Osteoblast (primary cell): ENCODE measurements at places on chromosomes 12 and 14. TPM values are rescaled to one million over a fixed set of nuclear protein-coding genes. Genes with fewer than 3 reads are reported as not detected.

OTOGL gene
- total RNA-seq, result 0.36 and 0.59 TPM in 2 replicates

HNF1A gene
- total RNA-seq, result not detected in 2 replicates

PIP4K2C gene
- total RNA-seq, result 32.4 and 36.6 TPM in 2 replicates

COCH gene
- total RNA-seq, result 0.29 and 1.1 TPM in 2 replicates

AMN gene
- under 0.01 and 0.29 TPM in 2 replicates for total RNA-seq

CD163L1 gene
- total RNA-seq, result under 0.01 and 0.88 TPM in 2 replicates

NEUROD4 gene
- not detected in 2 replicates for total RNA-seq

CELA1 gene
- total RNA-seq, result not detected in 2 replicates

GRCh38 chr12:91333966-91334365, 151.3 kb upstream of the DCN start:
- no peak overlapping the region for H3K27ac ChIP-seq
- H3K4me3 ChIP-seq, result no peak overlapping the region
- peaks cover 7% of the 10 kb centered on the region for H3K4me1 ChIP-seq
- no peaks in the 10 kb centered on the region for H3K36me3 ChIP-seq
- no peak for DNase-seq

DNA sequence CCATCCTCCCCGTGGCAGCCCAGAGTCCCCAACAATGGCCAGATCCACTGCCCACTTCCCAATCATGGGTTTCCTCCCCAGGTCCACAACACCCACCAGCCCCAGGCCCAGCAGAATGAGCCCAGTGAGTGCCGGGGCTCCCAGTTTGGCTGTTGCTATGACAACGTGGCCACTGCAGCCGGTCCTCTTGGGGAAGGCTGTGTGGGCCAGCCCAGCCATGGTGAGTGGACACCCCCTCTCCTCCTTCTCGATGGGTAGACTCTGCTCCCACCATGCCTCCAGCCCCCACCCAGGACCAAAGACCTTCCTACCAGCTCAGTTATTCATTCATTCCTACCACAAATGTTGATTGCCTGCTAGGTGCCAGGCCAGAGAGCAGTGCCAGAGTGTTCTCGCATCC, 23.8 kb downstream of the PAPLN start:
- H3K4me1 ChIP-seq, result no peaks in the 10 kb centered on the region
- H3K4me3 ChIP-seq, result no peak overlapping the region

DNA sequence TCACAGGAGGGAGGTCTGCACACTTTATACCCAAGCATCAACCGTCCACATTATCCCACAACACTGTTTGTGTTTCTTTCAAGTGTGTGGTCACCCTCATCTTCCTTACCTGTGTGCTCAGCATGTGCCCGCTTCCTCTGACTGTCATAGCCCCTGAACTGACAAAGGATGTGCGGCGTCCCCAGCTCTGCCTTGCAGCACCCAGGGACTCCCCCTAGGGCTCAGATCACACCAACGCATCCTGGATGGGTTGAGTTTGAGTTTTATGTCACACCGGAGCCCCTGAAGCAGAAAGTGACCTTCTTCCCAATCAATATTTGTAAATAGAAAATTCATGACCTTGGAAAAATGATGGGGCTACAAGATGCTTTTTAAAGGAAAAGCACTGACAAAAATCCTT, 770.7 kb upstream of the TMEM132C start:
- H3K27ac ChIP-seq, result no peak overlapping the region
- no peaks in the 10 kb centered on the region for H3K36me3 ChIP-seq
- no peaks in the 10 kb centered on the region for H3K4me1 ChIP-seq
- no peaks in the 10 kb centered on the region for H3K27me3 ChIP-seq
- DNase-seq, result no peak

DNA sequence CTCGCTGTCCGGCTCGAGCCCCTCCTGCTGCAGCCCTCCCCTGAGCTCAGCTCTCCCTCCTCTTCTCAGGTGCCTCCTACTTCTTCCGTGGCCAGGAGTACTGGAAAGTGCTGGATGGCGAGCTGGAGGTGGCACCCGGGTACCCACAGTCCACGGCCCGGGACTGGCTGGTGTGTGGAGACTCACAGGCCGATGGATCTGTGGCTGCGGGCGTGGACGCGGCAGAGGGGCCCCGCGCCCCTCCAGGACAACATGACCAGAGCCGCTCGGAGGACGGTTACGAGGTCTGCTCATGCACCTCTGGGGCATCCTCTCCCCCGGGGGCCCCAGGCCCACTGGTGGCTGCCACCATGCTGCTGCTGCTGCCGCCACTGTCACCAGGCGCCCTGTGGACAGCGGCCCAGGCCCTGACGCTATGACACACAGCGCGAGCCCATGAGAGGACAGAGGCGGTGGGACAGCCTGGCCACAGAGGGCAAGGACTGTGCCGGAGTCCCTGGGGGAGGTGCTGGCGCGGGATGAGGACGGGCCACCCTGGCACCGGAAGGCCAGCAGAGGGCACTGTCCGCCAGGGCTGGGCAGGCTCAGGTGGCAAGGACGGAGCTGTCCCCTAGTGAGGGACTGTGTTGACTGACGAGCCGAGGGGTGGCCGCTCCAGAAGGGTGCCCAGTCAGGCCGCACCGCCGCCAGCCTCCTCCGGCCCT, 22.8 kb downstream of the MMP17 start:
- no peak overlapping the region for H3K27ac ChIP-seq
- peaks cover 6% of the 10 kb centered on the region for H3K4me1 ChIP-seq
- no peaks in the 10 kb centered on the region for H3K36me3 ChIP-seq
- peaks cover 3% of the 10 kb centered on the region for H3K27me3 ChIP-seq

DNA sequence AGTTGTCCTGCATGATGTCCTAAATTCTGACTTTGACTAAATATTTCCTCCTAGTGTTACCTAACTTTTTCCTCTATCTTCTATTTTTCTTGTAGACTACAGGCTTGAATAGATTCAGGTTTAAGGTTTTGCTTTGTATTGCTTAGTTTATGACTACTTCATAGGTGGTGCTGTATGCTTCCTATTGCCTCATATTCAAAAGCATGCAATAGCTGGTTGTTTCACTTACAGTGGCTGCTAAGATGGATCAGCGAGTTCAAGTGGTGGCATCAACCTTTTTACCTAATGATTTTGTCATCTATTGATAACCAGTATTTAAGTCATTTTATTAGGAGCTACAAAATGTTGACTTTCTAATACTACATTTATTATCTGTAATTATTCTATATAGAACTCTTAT, 36.3 kb upstream of the BICD1 start:
- no peaks in the 10 kb centered on the region for H3K36me3 ChIP-seq
- no peaks in the 10 kb centered on the region for H3K4me1 ChIP-seq
- H3K4me3 ChIP-seq, result no peak overlapping the region
- H3K27ac ChIP-seq, result no peak overlapping the region

DNA sequence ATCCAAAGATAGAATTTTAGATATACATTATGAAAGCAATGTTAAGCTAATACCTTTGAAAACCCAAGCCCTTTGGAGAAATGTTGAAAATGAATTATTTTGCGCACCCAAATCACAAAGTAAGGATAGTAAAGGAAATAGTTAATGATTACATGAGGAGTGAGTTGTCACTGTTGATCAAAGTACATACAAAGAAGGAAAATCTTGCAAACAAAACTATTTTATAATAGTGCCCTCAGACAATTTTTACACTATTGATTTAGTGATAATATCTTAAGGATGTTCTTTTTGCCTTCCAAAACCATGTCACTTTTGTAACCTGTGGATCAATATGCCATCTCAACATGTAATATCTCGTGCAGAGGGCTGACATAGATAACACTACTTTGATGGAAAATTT, 146.8 kb downstream of the DUSP6 start:
- H3K4me1 ChIP-seq, result peaks cover 5% of the 10 kb centered on the region
- no peak for DNase-seq
- H3K36me3 ChIP-seq, result no peaks in the 10 kb centered on the region
- no peak overlapping the region for H3K27ac ChIP-seq
- no peaks in the 10 kb centered on the region for H3K27me3 ChIP-seq
- no peak overlapping the region for H3K4me3 ChIP-seq

GRCh38 chr12:106301241-106301610, 1.3 kb upstream of the TCP11L2 start:
- H3K36me3 ChIP-seq, result no peaks in the 10 kb centered on the region
- H3K4me3 ChIP-seq, result peak overlapping the region; percentile 97
- DNase-seq, result peak; percentile 56
- no peaks in the 10 kb centered on the region for H3K27me3 ChIP-seq
- H3K4me1 ChIP-seq, result peaks cover 20% of the 10 kb centered on the region
- peak overlapping the region; percentile 52 for H3K27ac ChIP-seq

- peak overlapping the region; percentile 70 for H3K4me3 ChIP-seq
- H3K27me3 ChIP-seq, result peaks cover 11% of the 10 kb centered on the region
- no peaks in the 10 kb centered on the region for H3K36me3 ChIP-seq
- peaks cover 19% of the 10 kb centered on the region for H3K4me1 ChIP-seq
Observed at GRCh38 chr12:26122681-26123481, 2.0 kb downstream of the BHLHE41 start.

DNA sequence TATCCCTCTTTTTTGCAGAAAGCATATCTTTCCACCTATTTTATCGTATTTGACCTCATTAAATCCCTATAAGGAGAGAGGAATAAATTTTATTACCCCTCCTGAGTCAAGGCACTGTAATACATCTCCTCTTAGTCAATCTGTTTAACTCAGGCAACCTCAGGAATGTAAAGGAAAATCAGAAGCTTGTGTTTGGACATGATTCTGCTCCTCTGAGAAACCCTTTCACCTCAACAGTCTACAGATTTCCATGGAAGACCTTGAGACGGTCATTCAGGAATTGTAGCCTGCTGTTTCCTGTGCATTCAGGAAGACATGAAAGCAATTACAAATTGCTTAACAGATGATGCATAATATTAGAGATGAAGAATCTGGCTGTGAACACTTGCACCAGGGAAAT, 360.8 kb downstream of the PAWR start:
- DNase-seq, result no peak
- H3K27ac ChIP-seq, result no peak overlapping the region
- no peaks in the 10 kb centered on the region for H3K36me3 ChIP-seq
- H3K27me3 ChIP-seq, result peaks cover 7% of the 10 kb centered on the region
- no peaks in the 10 kb centered on the region for H3K4me1 ChIP-seq

GRCh38 chr12:90167518-90168208, 459.0 kb upstream of the ATP2B1 start:
- H3K4me3 ChIP-seq, result no peak overlapping the region
- no peak for DNase-seq
- H3K36me3 ChIP-seq, result no peaks in the 10 kb centered on the region
- H3K4me1 ChIP-seq, result no peaks in the 10 kb centered on the region
- no peak overlapping the region for H3K27ac ChIP-seq
